ENCODE measurements at places on chromosomes 4 and X. TPM values are rescaled to one million over a fixed set of nuclear protein-coding genes. Genes with fewer than 3 reads are reported as not detected.

- H3K36me3 ChIP-seq: no peaks in the 10 kb centered on the region
- no peak for DNase-seq
- no peak overlapping the region for H3K4me3 ChIP-seq
- H3K27ac ChIP-seq: no peak overlapping the region
These were observed 123.7 kb downstream of the CBLL2 start for GRCh38 chrX:22396408-22396807.

The DGAT2L6 gene
- total RNA-seq: 23.2 TPM

The GRIPAP1 gene
- total RNA-seq: 41.4 TPM

The RPL10 gene
- total RNA-seq: 3,684 TPM

DNA sequence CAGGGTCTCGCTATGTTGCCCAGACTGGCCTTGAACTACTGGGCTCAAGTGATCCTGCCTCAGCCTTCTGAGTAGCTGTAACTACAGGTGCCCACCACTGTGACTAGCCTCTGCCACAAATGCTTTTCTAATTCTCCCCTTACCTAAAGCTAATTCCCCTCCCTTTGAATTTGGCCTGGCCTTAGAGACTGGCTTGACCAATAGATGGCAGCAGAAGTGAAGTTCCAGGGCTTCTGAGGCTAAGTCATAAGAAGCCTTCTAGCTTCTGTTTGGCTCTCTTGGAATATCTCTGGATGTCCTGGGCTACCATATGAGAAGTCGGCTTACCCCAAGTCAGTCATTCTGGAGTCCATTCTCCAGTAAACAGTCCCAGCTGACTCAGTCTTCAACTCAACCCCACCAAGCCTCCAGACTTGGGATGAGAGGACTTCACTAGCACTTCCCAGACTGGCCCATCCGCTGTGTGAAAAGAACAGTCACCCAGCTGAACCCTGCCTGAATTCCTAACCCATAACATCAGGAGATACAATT is 61.0 kb downstream of the HPRT1 start:
- H3K27ac ChIP-seq: no peak overlapping the region
- no peaks in the 10 kb centered on the region for H3K27me3 ChIP-seq
- no peaks in the 10 kb centered on the region for H3K4me1 ChIP-seq
- H3K4me3 ChIP-seq: no peak overlapping the region

The DSPP gene
- total RNA-seq: not detected

DNA sequence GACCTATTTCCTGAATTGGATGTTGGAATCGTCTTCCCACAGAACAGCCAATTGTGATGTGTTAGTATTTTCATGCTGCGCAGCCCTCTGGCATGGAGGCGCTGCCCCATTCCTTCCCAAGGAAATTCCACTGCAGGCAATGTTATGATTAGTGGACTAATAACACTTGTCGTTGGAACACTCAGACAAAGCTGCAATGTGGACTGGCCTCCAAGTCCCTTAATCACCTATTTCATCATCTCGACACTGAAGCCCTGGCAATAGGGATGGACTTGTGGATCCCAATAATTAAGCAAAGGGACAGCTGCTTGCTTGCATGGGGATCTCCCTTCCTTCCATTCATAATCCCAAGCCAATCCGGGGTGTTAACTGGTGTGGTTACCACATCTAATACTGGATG is 78.8 kb upstream of the PLAC1 start:
- H3K4me3 ChIP-seq: no peak overlapping the region
- no peak overlapping the region for H3K27ac ChIP-seq
- no peaks in the 10 kb centered on the region for H3K36me3 ChIP-seq
- no peaks in the 10 kb centered on the region for H3K27me3 ChIP-seq
- H3K4me1 ChIP-seq: no peaks in the 10 kb centered on the region

GRCh38 chr4:95867919-95868318 is 28.0 kb downstream of the PDHA2 start:
- H3K27me3 ChIP-seq: no peaks in the 10 kb centered on the region
- H3K36me3 ChIP-seq: no peaks in the 10 kb centered on the region
- H3K4me1 ChIP-seq: no peaks in the 10 kb centered on the region
- no peak overlapping the region for H3K27ac ChIP-seq
- no peak overlapping the region for H3K4me3 ChIP-seq
- DNase-seq: no peak

DNA sequence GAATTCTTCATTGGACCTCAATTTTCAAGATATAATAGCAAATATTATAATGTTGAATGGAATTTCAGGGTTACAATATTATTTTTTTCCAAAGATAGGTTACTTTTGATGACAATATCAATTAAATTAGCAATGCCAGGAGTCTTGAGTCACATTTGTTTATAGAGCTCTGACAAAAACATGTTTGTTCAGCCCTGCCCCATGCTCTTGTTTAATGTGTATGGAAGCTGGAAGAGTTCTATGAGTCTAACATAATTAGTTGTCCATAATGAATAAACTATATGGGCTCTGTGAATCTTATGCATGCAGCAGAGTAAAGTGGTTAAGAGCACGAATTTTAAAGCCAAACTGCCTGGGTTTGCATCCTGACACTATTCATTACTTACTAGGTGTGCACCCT is 22.9 kb upstream of the ALB start:
- no peak overlapping the region for H3K27ac ChIP-seq
- H3K36me3 ChIP-seq: no peaks in the 10 kb centered on the region
- H3K4me3 ChIP-seq: no peak overlapping the region
- H3K4me1 ChIP-seq: no peaks in the 10 kb centered on the region

The HTATSF1 gene
- total RNA-seq: 47.5 TPM

The LGI2 gene
- total RNA-seq: 0.45 TPM

DNA sequence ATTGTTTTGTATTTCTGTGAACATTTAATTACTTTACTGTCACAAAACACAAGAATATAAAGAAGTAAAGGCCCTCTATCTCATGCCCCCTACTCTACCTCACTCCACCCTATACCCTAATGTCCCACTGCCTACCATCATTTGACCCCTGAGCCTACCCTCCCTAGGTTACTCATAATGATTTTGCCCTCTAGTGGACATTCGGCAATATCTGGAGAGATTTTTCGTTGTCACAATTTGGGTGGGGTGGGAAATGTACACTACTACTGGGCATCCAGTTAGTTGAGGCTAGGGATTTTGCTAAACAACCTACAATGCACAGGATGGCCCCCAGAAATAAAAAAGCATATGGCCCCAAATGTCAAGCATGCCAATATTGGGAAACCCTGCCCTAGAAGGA is 10.2 kb downstream of the TEX13A start:
- no peaks in the 10 kb centered on the region for H3K36me3 ChIP-seq
- H3K4me1 ChIP-seq: no peaks in the 10 kb centered on the region
- H3K27me3 ChIP-seq: no peaks in the 10 kb centered on the region
- no peak overlapping the region for H3K27ac ChIP-seq
- H3K4me3 ChIP-seq: no peak overlapping the region

The GNRHR gene
- not detected for total RNA-seq

- no peaks in the 10 kb centered on the region for H3K4me1 ChIP-seq
These were observed 41.2 kb downstream of the TMA16 start for GRCh38 chr4:163535657-163536056.

- DNase-seq: no peak
- no peak overlapping the region for H3K27ac ChIP-seq
These were observed 686.0 kb downstream of the ADGRL3 start for GRCh38 chr4:61886131-61886530.

DNA sequence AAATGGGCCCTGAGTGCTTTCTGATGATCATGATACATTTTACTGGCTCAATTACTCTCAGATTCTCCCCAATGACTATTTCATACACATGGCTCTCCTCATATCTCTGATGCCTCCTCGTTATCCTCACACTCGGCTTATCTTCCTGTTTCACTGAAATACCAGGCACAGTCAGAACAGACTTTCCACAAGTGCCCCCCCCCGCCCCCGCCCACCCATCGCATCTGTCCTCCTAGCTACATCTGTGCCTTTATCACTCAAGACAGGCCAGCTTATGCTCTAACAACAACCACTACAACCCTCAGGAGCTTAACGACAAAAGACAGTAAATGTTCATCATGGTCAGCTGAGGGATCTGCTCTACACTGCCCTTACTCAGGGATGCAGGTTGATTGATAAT is 610.6 kb upstream of the DIPK2B start:
- no peaks in the 10 kb centered on the region for H3K27me3 ChIP-seq
- no peak overlapping the region for H3K27ac ChIP-seq
- H3K4me3 ChIP-seq: no peak overlapping the region
- no peaks in the 10 kb centered on the region for H3K36me3 ChIP-seq
- H3K4me1 ChIP-seq: peaks cover 11% of the 10 kb centered on the region

DNA sequence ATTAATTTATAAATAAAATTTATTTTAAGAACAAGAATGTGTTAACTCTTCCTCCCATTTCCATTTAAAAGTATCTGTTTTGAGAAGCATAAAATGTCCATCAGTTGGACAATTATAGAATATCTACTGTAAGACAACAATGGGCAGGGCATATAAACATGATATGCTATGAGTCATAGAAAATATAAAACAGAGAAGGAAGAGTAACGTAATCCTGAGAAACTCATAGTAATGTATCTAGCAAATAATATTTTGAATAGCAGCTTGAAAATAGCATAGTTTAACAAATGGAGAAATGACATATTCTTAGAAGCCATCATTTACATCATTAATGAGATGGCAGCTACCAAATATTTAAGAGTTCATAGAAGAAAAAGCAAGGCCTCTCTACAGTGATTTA is 820.3 kb upstream of the PCDH10 start:
- no peak for DNase-seq
- no peak overlapping the region for H3K27ac ChIP-seq
- H3K4me1 ChIP-seq: no peaks in the 10 kb centered on the region

The FRAS1 gene
- 1.7 TPM for total RNA-seq

DNA sequence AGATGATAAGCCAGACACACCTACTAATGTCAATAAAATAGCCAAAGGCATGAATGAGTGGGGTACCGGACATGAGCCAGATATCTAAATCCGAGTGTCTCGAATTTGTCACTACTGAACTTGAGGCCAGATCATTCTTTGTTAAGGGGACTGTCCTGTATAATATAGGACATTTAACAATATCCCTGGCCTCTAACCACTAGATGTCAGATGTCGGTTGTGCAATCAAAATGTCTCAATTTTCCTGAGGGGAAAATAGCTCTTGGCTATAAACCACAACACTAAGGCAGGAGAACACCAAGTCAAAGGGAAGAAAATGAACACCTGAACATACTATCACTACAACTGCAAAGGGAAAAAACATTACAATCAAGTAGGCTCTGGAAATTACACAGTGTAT is 154.5 kb downstream of the GPM6A start:
- no peaks in the 10 kb centered on the region for H3K27me3 ChIP-seq
- H3K27ac ChIP-seq: no peak overlapping the region
- no peaks in the 10 kb centered on the region for H3K4me1 ChIP-seq
- no peaks in the 10 kb centered on the region for H3K36me3 ChIP-seq
- DNase-seq: no peak
- no peak overlapping the region for H3K4me3 ChIP-seq

- no peak overlapping the region for H3K4me3 ChIP-seq
- H3K27me3 ChIP-seq: no peaks in the 10 kb centered on the region
- peaks cover 9% of the 10 kb centered on the region for H3K4me1 ChIP-seq
- no peak overlapping the region for H3K27ac ChIP-seq
These were observed 151.0 kb downstream of the PALLD start for GRCh38 chr4:168647646-168648375.

DNA sequence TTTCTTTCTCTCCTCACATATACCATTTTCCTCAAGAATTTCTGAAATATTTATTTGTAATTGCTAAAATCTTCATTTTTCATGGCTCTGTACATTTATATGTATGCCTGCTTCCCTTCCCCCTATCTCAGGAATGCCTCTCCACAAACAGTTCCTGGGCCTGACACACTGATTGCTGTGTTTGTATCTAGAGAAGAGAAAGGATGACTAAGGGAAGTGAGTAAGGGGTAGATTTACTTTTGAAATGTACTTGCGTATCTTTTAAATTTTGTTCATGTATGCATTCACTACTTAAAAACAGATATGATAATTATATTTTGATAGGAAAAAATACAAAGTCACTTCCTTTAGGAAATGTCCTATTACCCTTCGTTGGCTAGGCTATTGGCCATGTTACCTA is 790.8 kb downstream of the PCDH18 start:
- no peak overlapping the region for H3K4me3 ChIP-seq
- no peaks in the 10 kb centered on the region for H3K27me3 ChIP-seq
- H3K27ac ChIP-seq: no peak overlapping the region
- no peaks in the 10 kb centered on the region for H3K36me3 ChIP-seq
- no peak for DNase-seq
- H3K4me1 ChIP-seq: no peaks in the 10 kb centered on the region

DNA sequence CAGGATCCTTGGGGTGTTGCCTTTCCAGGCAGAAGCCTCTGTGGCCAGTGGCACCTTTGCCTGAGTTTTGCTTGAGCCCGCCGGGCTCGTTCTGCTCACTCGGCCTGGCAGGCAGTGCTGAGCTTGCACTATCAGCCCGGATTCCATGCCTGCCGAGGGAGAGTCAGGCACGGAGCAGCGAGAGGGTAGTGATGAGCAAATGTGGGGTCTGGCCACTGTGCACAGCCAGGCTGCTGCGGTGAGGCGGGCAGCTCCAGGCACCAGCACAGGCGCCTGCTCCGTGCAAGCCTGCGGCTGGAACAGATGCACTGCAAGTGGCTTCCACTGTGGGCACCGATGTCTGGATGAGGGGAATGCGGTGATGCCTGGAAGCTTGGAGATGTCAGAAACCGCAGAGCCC is 619.2 kb downstream of the RAPGEF2 start:
- no peak for DNase-seq
- H3K4me1 ChIP-seq: no peaks in the 10 kb centered on the region
- no peak overlapping the region for H3K4me3 ChIP-seq
- no peaks in the 10 kb centered on the region for H3K27me3 ChIP-seq
- H3K27ac ChIP-seq: no peak overlapping the region

- no peaks in the 10 kb centered on the region for H3K4me1 ChIP-seq
- no peaks in the 10 kb centered on the region for H3K36me3 ChIP-seq
- H3K4me3 ChIP-seq: no peak overlapping the region
- no peaks in the 10 kb centered on the region for H3K27me3 ChIP-seq
- H3K27ac ChIP-seq: no peak overlapping the region
These were observed 52.1 kb upstream of the CAPN6 start for GRCh38 chrX:111322231-111322855.

GRCh38 chr4:109985993-109986974 is 73.6 kb downstream of the EGF start:
- no peak overlapping the region for H3K27ac ChIP-seq
- peaks cover 25% of the 10 kb centered on the region for H3K4me1 ChIP-seq
- no peak for DNase-seq
- H3K4me3 ChIP-seq: no peak overlapping the region
- no peaks in the 10 kb centered on the region for H3K36me3 ChIP-seq

DNA sequence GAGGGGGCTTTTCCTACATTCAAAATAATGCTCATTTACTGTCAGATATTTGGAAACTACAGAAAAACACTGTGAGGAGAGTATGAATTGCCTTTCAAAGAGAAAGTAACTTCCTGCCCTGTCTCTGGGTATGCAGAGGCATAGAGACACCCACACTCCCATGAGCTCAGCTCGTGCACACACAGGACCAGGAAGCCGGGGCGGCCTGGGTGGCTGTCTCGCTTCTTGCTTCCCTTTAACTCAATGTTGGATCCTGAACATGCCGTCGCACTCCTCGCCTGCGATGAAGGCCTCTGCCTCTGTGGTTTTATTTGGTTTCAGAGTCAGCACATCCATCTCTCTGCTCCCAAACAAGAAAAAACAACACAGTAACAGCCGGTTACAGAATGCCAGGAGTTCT is 40.1 kb upstream of the GPR78 start:
- H3K4me3 ChIP-seq: no peak overlapping the region
- DNase-seq: no peak
- peaks cover 9% of the 10 kb centered on the region for H3K4me1 ChIP-seq
- H3K27ac ChIP-seq: no peak overlapping the region

GRCh38 chrX:39840133-39840532 is 257.6 kb downstream of the BCOR start:
- H3K36me3 ChIP-seq: no peaks in the 10 kb centered on the region
- no peaks in the 10 kb centered on the region for H3K27me3 ChIP-seq
- H3K4me1 ChIP-seq: no peaks in the 10 kb centered on the region
- H3K27ac ChIP-seq: no peak overlapping the region

The TMSB4X gene
- 1,018 TPM for total RNA-seq
